Psoas muscle (tissue), 8 donors: ENCODE measurements at places on chromosomes 11 and 22. TPM values are rescaled to one million over a fixed set of nuclear protein-coding genes. Genes with fewer than 3 reads are reported as not detected.

TMA7B gene
- not detected for total RNA-seq

CHRDL2 gene
- total RNA-seq: 14.1 TPM

DNA sequence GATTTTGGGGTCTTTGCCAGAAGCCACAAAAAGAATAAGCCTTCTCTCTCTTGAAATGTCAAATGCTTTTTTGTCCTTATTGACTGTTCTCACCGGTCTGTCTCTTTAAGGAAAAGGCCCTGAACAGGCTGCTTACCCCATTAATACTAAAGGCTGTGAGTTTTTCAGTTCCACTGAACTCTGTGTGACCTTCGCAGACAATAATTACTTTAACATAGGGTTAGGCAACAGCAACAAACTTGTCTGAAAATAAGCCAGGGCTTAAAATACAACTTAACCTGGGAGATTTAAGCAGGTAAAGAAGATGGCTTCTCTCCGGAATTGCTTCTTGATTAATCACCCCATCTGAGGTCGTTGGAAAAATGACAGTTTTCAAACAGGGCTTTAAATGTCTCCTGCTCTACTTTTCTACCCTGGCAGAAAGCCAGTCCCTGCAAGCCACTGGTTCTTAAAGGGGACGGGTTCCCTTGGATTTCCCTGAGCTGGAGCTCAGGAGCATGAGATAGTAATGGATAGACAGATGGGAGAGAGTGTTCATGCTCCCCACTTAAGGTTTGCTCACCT, 69.4 kb downstream of the ARL14EP start:
- no peak for DNase-seq

RAB39A gene
- total RNA-seq: 0.23 TPM

DNA sequence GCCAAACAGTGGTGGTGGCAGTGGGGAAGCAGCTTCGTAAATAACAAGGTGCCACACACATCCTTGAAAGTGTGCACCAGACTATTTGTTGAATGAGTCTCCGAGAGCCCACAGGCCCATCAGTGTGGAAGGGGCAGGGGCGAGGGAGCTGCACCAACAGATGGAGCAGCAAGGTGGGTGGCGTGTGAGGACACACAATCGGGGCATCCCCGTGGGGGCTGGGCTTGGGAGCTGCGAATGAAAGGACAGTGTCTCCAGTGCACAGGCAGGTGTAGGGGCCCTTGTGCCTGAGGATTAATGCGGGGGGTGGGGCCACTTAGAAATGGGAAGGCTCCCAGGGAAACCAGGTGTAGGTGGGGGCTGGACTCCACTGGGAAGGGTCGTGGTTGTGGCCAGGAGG, 2.8 kb downstream of the NRXN2 start:
- DNase-seq: no peak

CLTCL1 gene
- 130 TPM for total RNA-seq

OR10A2 gene
- total RNA-seq: not detected

DNA sequence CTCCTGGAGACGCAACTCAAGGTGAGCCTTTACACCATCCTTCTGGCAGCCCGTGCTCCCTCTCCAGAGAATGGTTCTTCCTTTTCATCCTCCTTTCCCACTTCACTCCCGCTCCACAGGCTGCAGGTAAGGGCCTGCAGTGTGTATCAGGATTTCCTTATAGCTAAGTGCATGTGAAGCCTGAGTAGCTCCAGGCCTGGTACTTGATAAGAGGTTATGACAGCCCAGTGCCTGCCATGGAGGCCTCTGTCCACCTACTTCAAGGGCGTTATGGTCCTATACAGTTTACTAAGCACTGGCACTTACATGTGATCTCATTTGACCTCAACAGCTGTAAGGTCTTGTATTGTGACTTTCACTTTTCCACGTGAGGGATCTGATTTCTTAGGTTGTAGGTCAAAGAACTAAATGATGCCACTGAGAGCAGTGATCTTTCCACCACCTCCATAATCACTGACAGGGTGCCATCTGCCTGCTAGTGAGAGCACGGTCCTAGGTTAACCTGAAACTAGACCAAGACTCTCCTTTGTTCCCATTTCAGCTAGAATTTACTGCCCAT, 18.1 kb downstream of the SSH3 start:
- no peak for DNase-seq
